ENCODE measurements at places on chromosomes 6 and 20.

- peak; percentile 8 for DNase-seq
Observed at GRCh38 chr6:46528961-46529750, 37.9 kb upstream of the RCAN2 start.

- DNase-seq = no peak
Observed at GRCh38 chr6:85576476-85576875, 17.2 kb downstream of the SNX14 start.

DNA sequence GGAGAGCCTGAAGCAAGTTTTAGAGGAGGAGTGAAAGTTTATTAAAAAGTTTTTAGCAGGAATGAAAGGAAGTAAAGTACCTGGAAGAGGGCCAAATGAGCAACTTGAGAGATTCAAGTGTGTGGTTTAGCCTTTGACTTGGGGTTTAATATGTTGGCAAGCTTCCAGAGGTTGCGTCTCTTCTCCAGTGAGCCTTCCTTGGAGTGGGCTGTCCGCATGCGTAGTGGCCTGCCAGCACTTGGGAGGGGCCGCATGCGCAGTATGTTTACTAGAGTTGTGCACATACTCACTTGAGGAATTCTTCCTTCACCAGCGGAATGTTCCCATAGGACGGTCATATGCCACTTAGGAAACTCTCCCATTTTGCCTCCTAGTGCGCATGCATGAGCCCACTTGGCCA, 235.2 kb downstream of the ALDH8A1 start:
- DNase-seq = no peak

DNA sequence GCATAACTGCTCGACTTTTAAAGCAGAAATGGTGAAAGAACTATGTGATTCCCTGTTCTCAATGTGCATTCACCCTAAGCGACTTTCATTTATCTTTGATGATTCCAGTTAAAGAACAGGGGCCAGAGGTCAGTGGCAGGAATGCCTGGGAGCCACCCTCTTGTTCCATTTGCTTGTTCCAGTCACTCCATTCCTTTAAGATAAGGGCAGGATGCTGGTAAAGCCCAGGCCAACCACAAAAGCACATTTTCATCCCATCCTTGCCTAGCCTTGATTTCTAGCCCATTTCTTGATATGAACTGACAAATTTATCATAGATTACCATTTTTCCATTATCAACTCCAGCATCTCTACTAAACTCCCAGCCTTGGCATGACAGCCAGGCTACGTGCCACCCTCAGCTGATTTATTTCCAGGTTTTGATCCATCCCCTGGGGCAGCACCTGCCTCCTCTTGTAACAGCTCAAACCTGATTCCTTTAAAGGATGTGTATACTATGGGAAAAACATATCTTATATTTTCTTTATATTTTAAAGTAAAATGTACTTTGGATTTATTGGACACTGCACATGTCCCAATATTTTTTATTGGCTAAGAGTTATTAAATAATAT, 19.2 kb downstream of the HMGN3 start:
- peak; percentile 17 for DNase-seq

DNA sequence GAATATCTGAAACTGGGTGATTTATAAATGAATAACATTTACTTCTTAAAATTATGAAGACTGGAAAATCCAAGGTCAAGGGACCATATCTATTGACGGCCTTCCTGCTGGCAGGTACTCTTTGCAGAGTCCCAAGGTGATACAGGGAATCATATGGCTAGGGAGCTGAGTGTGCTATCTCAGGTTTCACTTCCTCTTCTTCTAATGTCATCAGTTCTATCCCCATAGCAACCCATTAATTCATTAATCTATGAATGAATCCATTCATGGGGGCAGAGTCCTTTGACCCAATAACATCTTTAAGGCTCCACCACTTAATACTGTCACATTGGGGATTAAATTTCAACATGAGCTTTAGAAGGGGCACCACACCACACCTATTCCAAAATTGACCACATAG, 772.0 kb downstream of the HACE1 start:
- DNase-seq = no peak

Measured in hepatic stellate cell (primary cell).